ENCODE measurements at places on chromosomes 11 and 22.
A peak's percentile ranks its signal among the peaks of the same experiment; 100 is the strongest.

GRCh38 chr22:24117942-24118341 lies 63.3 kb upstream of the SUSD2 start:
- no peak for DNase-seq

GRCh38 chr11:87290304-87290922 lies 252.7 kb downstream of the TMEM135 start:
- no peak for DNase-seq

DNA sequence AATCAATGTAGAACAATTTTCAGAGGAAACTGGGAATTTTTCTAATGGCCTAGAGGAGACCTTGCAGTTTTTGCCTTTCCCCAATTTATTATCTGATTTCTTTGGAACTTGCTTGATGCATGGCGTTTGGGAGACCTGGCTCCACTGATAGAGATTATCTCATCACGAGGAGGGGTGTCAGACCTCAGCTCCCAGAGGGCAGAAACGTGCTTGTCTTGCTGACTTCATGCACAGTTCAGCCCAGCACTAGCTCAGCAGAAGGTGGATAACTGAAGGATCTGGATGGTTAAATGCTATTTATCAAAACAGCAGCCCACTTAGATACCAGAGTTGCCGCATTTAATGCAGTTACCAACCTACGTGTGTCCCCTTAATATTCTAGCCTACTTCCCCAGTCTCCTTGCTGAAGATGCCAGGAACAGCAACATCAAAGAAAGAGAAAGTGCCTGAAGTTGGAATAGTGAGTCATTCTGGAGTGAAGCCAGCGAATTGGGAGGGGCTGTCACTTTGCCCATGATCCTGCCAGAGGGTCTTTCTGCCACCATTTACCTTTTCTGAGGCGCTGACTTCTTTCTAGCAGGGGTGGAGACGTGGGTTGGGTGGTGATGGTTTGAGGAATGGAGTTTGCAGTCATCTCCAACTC lies 133.5 kb upstream of the CADM1 start:
- no peak for DNase-seq

- DNase-seq: no peak
Measured at GRCh38 chr11:122097419-122098001, 18.5 kb downstream of the BLID start.

- DNase-seq: no peak
Measured at GRCh38 chr11:114291381-114291780, 4.8 kb upstream of the NNMT start.

GRCh38 chr11:1559111-1559951 lies 12.7 kb downstream of the DUSP8 start:
- peak; percentile 92 for DNase-seq

- DNase-seq: no peak
Measured at GRCh38 chr11:34682825-34683224, 61.9 kb downstream of the EHF start.

GRCh38 chr11:30546334-30546733 lies 39.8 kb downstream of the MPPED2 start:
- DNase-seq: no peak

- DNase-seq: peak; percentile 78
Measured at GRCh38 chr22:31630331-31631329, 31.4 kb downstream of the PISD start.

GRCh38 chr11:30489076-30489475 lies 97.1 kb downstream of the MPPED2 start:
- DNase-seq: no peak

GRCh38 chr22:47605441-47605840 lies 843.0 kb downstream of the TBC1D22A start:
- no peak for DNase-seq

DNA sequence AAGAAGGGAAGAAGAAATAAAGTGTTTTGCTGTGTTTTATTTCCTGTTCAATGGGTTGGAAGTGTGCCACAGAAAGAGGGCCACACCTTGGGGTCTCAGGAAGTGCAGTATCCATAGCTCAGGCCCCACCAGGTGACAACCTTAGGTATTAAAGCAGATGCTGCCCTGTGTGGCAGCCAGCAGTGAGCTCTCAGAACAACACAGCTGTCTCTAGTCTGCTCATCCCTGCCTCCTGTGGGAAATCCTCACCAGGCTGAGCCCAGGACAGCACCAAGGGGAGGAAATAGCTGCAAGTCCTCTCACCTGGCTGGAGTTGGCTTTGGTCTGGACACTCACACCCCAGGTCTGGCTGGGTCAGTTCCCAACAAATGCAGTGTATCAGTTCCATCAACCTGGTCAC lies 25.1 kb downstream of the ARL14EP start:
- no peak for DNase-seq

DNA sequence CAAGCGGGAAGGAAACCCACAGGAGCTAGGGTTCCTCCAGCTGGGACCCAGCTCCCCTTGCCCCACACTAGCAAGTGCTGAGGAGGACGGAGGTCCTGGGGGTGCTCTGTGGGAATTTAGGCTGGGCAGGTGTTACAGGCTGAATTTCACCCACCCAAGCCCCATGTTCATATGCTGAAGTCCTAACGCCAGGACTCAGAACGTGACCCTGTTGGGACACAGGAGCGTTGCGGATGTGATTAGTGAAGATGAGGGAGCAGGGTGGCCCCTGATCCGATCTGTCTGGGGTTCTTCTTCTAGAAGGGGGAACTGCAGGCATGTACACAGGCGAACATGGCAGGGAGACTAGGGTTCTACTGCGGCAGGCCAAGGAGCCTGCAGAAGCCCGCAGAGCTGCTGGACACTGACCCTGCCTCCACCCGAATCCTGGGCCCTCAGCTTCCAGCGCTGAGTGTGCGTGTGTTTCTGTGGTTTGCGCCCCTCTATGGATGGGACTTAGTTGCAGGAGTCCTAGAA lies 103.4 kb upstream of the FGF3 start:
- DNase-seq: no peak

DNA sequence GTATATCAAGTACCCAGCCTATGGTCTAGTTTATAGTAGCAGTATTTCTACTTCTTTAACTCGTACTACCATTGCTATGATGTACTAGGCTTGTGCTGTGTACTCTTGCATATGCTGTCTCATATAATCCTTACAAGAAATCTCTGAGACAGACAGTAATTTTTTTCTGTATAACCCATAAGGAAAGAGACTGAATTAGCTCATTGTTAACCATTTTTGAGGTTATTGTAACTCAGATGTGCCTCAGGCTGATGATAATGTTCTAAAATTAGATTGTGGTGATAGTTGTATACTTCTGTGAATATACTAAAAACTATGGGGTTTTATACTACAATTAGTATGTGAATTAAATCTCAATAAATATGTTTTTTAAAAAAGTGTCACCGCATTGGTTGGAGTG lies 112.2 kb upstream of the RRM1 start:
- no peak for DNase-seq

- peak; percentile 26 for DNase-seq
Measured at GRCh38 chr11:75402002-75402773, 2.9 kb downstream of the RPS3 start.

DNA sequence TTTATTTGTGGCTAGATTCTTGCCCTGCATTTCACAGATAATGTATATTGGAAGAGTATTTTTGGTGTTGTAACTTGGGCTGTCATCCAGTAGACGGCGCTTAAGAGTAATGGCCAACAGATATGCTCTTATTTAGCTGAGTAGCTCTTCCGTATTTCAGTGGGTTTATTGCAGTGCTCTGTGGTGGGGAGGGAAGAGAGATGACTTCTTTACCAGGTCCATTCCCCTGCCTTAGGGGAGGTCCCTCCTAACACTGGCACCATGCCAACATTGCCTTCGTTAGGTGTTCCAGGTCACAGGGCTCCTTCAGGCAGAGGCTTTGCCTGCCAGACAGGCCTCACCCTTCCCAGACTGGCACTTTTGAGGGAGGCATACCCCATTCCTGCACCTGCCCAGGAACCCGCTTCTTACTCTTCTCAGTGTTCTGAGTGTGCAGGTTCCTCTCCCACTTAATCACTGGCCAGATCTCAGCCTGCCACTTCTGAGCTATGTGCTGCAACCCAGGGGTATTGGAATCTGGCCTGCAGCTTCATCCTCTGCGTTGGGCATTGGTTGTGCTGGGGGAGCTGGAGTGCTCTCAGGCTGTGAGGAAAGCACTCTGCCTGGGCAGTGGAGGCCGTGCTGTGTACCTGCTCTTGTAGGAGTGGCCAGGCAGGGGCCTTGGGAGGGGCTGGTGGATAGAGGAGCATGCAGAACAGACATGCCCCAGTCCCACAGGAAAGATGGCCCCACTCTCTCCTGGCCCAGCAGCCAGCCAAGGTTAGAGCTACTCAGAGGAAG lies 29.4 kb upstream of the SLN start:
- DNase-seq: peak; percentile 3

GRCh38 chr11:27215471-27216269 lies 147.3 kb downstream of the CCDC34 start:
- DNase-seq: no peak

DNA sequence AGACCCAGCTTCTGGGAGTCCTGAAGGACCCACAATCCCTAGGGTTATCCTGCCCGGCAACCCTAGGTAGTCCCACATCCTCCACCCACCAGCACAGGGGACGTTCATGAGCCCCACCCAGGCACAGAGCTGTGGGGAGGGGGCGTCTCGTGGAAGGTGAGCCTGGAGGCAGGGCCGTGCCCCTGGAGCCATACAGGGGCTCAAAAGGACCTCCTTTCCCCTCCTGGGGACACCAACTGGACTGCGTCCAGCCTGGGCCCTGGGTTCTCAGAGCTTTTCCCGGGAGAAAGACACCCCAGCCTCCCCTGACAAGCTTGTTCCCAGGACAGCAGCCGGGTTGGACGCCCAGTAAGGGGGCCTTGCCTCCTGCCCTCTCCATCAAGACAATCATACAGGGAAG lies 78.4 kb downstream of the BRD1 start:
- no peak for DNase-seq

- DNase-seq: no peak
Measured at GRCh38 chr11:134047586-134047999, 21.3 kb upstream of the JAM3 start.

DNA sequence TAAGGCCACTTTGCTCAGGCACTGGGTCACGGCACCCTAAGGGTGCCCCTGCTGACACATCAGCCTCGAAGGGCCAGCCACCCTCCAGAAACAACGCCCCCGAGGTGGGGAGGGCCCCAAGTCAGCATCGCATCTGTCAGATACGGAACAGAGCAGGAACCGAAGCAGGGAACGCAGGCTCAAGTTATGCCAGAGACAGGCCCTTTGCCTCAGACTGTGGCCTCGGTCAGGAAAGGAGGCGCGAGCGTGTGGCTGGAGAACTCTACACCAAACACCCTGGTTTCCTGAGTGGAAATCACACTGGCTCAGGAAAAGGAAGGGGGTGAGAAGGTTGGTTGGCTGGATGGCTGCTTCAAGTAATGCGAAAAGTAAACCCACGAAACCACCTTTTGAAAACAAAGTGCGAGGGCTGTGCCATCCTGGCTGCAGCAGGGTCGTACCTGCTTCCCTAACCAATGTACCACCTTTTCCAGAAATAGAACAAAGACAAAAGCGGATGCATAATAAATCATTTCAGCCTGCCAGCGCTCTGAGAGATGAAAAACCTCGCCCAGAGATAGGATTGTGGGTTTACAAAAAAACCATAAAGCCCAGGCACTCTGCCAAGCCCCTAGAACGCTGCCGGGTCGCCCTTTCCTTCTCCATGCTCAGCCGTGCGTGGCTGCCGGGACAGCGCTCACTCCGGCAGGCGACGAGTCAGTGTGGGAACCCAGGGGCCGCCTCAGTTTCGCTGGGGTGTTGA lies 38.6 kb downstream of the TRMU start:
- peak; percentile 72 for DNase-seq

GRCh38 chr22:49833340-49834007 lies 5.8 kb upstream of the BRD1 start:
- DNase-seq: peak; percentile 99
